PC-3 (cell line): ENCODE measurements at places on chromosomes 6 and 20. TPM values are rescaled to one million over a fixed set of nuclear protein-coding genes. Genes with fewer than 3 reads are reported as not detected.

C20orf141 gene
- not detected in 2 replicates for total RNA-seq

PRPH2 gene
- not detected in 2 replicates for total RNA-seq

CAGE1 gene
- total RNA-seq = 0.29 TPM in 1 of 2 replicates, not detected in the other

GRCh38 chr6:111591370-111591900 is 14.2 kb downstream of the TRAF3IP2 start:
- no peaks in the 10 kb centered on the region for H3K36me3 ChIP-seq
- no peaks in the 10 kb centered on the region for H3K27me3 ChIP-seq
- H3K4me3 ChIP-seq = peak overlapping the region; percentile 45
- peak; percentile 98 for DNase-seq
- peak overlapping the region; percentile 93 for H3K27ac ChIP-seq

DNA sequence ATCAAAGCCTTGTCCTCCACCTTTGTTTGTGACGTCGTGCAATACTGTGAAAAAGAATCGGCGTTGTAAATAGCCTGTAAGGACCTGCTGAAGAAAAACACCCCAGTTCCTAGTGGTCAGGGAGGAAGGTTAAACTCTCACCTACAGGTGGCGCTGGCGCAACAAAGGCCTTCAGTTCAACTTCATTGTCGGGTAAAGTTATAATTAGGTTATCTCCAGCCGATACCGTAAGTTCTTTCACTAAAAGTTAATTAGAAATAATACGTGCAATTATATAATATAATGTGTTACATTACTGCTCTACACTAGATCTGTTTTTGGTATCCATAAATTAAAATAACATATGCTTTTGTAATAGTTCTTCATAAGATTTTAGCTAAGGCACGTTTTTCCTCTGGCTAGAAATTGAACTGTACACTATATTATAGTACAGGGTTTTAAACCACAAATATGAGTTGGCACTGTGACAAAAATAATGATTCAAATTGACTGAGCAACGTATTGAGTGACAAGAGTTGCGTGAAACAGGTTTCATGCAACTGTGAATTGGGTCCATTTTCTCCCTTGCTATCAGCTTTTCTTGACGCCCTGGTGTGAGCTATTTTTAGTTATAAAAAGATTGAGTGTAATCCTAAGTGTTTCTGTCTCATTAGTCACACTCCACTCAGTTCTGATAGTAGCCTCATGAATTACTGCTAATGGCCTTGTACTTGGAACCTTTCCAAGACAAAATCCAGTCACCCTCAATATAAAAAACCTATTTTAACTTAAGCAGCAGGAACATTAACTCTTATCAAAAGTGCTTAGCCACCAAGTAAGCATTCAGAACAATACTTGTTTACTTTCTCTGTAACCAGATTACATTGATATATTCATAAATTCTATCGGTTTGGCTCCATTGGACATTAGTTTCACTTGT is 62.3 kb downstream of the KIAA0319 start:
- H3K27me3 ChIP-seq = no peaks in the 10 kb centered on the region
- peak overlapping the region; percentile 53 for H3K4me3 ChIP-seq
- H3K4me1 ChIP-seq = peaks cover 16% of the 10 kb centered on the region
- no peak overlapping the region for H3K27ac ChIP-seq

DNA sequence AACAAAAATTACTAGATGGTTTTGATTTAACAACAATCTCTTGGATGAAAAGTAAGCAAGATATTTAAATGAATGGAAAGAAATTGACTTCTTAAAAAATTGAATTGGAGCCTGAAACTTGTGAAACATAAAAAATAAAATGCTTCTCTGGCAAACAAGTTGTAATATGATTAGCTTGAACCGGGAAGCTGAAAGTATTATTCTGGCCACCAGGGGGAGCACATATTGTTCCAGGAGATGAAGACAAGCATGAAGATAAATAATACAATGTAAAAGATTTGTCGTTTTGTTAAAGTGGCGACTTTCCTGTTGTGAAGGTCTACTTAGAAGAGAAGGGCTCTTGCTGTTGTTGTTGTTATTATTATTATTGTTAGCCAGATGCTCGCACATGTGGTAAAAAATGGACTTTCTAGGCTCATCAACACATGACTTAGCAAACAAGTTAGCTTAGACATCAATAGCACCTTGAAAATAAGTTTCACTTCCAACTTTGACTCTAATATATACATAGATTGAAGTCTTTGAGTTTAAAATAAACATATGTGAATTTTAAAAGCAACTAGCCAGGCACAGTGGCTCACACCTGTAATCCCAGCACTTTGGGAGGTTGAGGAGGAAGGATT is 14.2 kb downstream of the PAX1 start:
- no peak overlapping the region for H3K27ac ChIP-seq
- H3K4me3 ChIP-seq = no peak overlapping the region
- H3K36me3 ChIP-seq = no peaks in the 10 kb centered on the region
- H3K27me3 ChIP-seq = peaks cover 40% of the 10 kb centered on the region
- H3K4me1 ChIP-seq = no peaks in the 10 kb centered on the region

- no peaks in the 10 kb centered on the region for H3K27me3 ChIP-seq
- no peak overlapping the region for H3K4me3 ChIP-seq
- peaks cover 8% of the 10 kb centered on the region for H3K4me1 ChIP-seq
Measured at GRCh38 chr6:5099537-5099936, 14.4 kb downstream of the PPP1R3G start.

GRCh38 chr20:46219190-46219589 is 89.1 kb downstream of the CDH22 start:
- H3K27me3 ChIP-seq = peaks cover 20% of the 10 kb centered on the region
- H3K36me3 ChIP-seq = no peaks in the 10 kb centered on the region
- DNase-seq = no peak
- H3K4me1 ChIP-seq = peaks cover 6% of the 10 kb centered on the region; the same call in 1 of the 2 replicates
